ENCODE measurements at places on chromosomes 3 and 15.

- no peaks in the 10 kb centered on the region for H3K36me3 ChIP-seq
- H3K27me3 ChIP-seq, result no peaks in the 10 kb centered on the region
- no peak for DNase-seq
- no peak overlapping the region for H3K4me3 ChIP-seq
- H3K4me1 ChIP-seq, result no peaks in the 10 kb centered on the region
- no peak overlapping the region for H3K27ac ChIP-seq
These were observed 68.2 kb downstream of the RBMS3 start for GRCh38 chr3:29349049-29349448.

DNA sequence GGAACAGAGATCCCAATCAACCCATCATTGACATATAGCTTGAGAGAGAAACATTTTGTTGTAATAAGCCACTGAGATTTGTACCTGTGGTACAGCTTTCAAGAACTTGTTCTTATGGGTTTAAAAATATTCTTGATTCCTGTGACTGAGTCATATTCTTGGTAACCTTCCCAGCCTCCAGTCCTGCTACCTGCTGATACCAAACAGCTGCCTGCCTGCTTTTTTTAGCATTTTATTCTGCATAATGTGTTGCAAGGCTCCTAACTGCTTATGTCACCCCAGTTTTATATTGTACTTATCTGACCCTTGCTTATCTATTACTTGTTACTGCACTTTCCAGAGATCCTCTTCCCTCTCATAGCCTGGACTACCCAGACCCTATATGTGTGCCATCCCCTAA is 349.3 kb upstream of the SOX2 start:
- no peaks in the 10 kb centered on the region for H3K4me1 ChIP-seq
- no peak overlapping the region for H3K27ac ChIP-seq
- no peak for DNase-seq
- H3K27me3 ChIP-seq, result no peaks in the 10 kb centered on the region
- no peaks in the 10 kb centered on the region for H3K36me3 ChIP-seq

GRCh38 chr3:11143476-11143875 is 10.8 kb upstream of the HRH1 start:
- H3K27ac ChIP-seq, result no peak overlapping the region
- DNase-seq, result no peak
- H3K27me3 ChIP-seq, result no peaks in the 10 kb centered on the region
- no peak overlapping the region for H3K4me3 ChIP-seq

GRCh38 chr3:140022066-140022770 is 87.2 kb downstream of the CLSTN2 start:
- H3K4me3 ChIP-seq, result no peak overlapping the region
- no peak for DNase-seq
- H3K27me3 ChIP-seq, result no peaks in the 10 kb centered on the region
- H3K27ac ChIP-seq, result no peak overlapping the region

GRCh38 chr3:28013864-28014473 is 227.4 kb upstream of the CMC1 start:
- H3K36me3 ChIP-seq, result no peaks in the 10 kb centered on the region
- H3K4me3 ChIP-seq, result no peak overlapping the region
- no peaks in the 10 kb centered on the region for H3K4me1 ChIP-seq
- no peak overlapping the region for H3K27ac ChIP-seq
- DNase-seq, result no peak
- H3K27me3 ChIP-seq, result no peaks in the 10 kb centered on the region

DNA sequence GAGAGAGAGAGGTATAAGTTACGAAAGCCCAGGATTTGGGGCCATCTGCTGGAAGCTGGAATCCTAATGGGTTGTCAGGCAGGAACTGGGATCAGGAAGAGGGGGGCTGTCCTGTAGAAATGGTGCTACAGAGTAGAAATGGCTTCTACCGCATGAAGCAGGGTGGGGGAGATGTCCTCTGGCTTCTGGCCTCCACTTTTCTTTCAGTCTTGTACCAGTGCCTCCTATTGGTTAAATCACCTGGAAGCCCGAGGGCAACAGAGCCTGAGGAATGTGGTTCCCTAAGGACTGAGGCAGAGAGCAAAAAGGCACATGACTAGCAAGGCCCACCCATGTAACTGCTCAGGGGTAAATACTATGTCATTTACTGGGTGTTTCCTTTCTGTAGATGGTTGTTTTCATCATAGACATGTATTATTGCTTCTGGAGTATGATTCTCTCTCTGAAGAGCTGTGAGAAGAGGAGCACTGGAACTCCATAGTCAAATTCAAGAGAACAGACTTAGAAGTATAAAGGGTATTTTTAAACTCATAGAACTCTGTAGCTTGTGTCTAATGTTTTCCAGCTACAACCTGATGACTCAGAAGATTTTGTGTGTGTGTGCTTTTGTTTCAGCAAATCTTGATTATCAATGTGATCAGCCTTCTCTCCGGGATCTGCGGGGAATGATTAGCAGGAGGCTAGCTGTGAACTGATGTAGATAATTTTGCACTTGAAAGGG is 20.2 kb upstream of the MITF start:
- peak overlapping the region; percentile 58 for H3K27ac ChIP-seq
- H3K4me3 ChIP-seq, result no peak overlapping the region
- H3K4me1 ChIP-seq, result peaks cover 14% of the 10 kb centered on the region
- peak; percentile 61 for DNase-seq
- H3K27me3 ChIP-seq, result no peaks in the 10 kb centered on the region

GRCh38 chr3:174342171-174342570 is 517.0 kb upstream of the NAALADL2 start:
- H3K27me3 ChIP-seq, result no peaks in the 10 kb centered on the region
- DNase-seq, result no peak
- no peak overlapping the region for H3K27ac ChIP-seq
- no peaks in the 10 kb centered on the region for H3K4me1 ChIP-seq
